Parietal lobe (tissue), 2 donors: ENCODE measurements at places on chromosomes 2 and 18. TPM values are rescaled to one million over a fixed set of nuclear protein-coding genes. Genes with fewer than 3 reads are reported as not detected.

MFF gene
- total RNA-seq: 186 TPM

ALLC gene
- not detected for total RNA-seq

LBH gene
- 61.7 TPM for total RNA-seq

GALNT3 gene
- total RNA-seq: 7.8 TPM

PELI1 gene
- total RNA-seq: 62.9 TPM

UPP2 gene
- total RNA-seq: 3.1 TPM

RBM43 gene
- 1.6 TPM for total RNA-seq

LIMS3 gene
- 2.5 TPM for total RNA-seq

NAT8 gene
- total RNA-seq: not detected

FSHR gene
- not detected for total RNA-seq

LAMA3 gene
- 6.6 TPM for total RNA-seq

RBKS gene
- 2.5 TPM for total RNA-seq

RBFA gene
- 100 TPM for total RNA-seq

FRZB gene
- total RNA-seq: 14.1 TPM

SP9 gene
- 20.0 TPM for total RNA-seq

SIX3 gene
- 0.31 TPM for total RNA-seq

SERPINB10 gene
- total RNA-seq: not detected

SCG2 gene
- 50.7 TPM for total RNA-seq

HOXD4 gene
- total RNA-seq: not detected

ZC3H15 gene
- 86.1 TPM for total RNA-seq

RNF125 gene
- 1.9 TPM for total RNA-seq
